ENCODE measurements at places on chromosomes 7 and 10.
A peak's percentile ranks its signal among the peaks of the same experiment; 100 is the strongest.

- no peak for DNase-seq
These were observed 489.4 kb upstream of the SORCS1 start for GRCh38 chr10:107653832-107654287.

DNA sequence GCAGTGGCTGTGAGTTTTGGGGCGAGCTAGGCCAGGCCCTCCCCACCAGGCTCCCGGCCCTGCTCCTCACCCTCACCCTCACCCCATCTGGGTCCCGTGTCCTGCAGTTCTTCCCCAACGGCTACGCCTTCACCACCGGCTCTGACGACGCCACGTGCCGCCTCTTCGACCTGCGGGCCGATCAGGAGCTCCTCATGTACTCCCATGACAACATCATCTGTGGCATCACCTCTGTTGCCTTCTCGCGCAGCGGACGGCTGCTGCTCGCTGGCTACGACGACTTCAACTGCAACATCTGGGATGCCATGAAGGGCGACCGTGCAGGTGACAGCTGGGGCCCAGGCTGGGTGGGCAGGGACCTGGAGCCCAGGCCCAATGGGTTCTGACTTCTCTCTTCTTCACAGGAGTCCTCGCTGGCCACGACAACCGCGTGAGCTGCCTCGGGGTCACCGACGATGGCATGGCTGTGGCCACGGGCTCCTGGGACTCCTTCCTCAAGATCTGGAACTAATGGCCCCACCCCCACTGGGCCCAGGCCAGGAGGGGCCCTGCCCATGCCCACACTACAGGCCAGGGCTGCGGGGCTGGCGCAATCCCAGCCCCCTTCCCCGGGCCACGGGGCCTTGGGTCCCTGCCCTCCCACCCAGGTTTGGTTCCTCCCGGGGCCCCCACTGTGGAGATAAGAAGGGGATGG, 4.9 kb downstream of the GNB2 start:
- DNase-seq, result no peak

DNA sequence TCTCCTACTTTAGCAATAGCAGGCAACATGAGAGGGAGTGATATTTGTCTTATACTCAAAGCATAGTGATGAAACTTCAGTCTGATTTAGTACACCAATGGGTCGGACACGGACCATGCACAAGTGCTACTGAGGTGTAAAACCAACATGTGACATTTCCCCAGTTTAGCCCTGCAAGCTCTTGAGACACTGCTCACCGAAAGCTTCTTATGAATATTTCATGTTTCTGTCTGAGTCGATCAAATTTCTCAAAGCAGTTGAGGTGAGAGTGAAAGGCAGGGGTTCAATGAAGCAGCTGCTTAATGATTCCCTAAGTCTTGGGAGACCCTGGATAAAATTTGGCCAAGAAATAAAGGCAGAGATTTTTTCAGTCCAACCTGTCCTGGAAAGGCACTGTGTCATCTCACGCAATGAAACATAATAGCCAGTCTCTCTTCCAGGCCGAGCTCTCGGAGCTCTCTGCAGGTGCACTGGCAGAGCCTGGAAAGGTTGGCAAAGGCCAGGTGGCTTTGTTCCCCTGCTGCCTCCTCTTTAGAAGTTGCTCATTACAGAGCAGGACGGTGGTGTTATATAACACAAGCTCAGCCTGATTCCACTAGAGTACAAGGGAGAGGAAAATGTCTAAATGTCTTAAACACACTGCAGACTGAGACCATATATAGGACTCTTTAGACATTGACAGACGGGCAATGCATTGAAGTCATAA, 33.9 kb upstream of the XPNPEP1 start:
- DNase-seq, result no peak

DNA sequence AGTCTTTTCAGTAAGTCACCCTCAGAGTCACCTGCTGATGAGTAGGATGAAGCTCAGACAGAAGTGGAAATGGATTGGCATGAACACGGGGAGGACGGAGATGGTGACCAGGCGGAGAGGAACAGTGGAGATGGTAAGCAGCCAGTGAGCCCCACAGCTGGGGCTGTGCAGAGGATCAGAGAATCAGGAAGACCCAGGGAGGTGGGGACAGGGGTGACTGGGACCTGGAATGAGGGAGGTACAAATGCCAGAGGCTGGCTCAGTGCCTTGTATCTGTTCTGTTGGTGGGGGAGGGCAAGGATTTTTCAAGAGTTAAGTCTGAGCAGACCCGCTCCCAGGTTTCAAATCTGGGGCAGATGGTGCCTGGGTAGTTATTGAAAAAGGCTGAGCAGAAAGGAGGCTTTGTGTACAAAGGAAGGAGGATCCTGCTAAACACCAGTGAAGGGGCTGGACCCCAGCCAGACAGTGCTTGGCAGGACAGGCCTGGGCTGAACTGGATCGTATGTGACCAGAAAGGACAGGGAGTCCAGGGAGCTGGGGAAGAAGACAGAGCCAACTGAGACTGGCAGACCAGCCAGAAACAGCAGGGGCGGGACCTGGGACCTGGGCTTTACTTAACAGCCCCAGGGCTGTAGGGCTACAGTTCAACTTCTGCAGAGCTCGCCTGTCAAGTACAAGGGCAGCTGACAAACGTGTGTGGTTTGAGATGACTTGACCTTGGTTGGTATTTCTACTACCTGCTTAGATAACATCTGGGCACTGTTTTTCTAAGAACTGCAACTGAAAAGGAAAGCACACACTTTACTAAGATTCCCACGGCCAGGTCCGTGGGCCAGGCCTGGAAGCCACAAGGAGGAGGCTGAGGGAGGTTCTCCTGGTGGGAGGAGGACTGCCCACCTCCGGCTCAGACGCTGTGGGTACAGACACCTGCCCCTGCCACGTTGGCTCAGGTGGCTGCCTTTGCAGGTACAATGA, 13.2 kb upstream of the FRMPD2 start:
- DNase-seq, result no peak

DNA sequence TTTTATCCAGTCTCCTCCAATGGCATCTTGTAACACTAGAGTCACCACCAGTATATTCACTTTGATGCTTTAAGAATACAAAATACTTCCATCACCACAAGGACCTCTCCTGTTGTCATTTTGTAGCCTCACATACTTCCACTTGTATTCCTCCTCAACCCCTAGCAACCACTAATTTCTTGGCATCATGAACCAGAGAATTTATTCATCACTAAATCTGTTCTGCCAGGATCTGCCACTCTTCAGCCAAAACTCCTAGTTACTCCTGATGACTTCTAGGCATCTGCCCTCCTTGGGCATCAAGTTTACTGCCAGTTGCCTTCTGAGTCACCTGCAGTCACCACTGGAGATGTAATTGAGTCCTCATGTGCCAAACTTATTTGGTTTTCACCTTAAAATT, 906.8 kb downstream of the CNTNAP2 start:
- no peak for DNase-seq

DNA sequence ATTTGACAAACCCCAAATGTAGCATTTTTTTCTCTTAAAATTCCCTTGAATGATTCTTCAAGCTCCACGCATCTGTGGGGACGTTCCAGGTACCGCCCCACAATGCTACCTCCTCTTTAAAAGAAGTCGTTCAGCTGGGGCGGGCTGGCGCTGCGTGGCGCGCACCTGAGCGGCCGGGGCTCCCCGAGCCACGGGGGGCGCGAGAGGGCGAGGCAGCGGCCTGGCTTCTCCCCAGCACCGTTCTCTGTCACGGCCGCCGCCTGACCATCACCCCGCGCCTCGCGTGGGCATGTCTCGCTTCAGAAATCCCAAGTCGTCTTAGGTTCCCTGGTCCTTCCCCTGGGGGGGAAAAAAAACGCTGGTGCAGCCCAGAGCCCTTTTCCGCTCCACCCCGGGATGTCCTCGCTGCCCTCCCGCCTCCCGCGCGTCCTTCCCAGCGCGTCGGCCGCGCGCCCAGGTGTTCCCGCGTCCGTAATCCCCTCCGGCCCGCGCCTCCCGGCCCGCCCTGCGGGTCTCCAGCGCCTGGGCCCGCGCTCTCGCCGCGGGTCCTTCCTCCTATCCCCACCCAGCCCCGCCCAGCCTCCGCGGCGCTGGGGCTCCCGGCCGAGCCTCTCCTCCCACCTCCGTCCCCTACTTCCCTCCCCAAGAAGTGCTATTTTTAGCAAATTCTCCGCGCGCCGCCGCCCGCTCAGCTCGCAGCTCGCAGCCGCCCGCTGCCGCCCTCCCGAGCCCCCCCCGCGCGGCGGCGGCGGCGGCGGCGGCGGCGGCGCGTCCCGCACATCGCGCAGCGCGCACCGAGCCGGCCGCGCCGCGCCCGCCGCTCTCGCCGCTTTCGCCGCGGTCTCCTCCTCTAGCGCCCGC, 58.7 kb upstream of the PRPS1L1 start:
- no peak for DNase-seq

DNA sequence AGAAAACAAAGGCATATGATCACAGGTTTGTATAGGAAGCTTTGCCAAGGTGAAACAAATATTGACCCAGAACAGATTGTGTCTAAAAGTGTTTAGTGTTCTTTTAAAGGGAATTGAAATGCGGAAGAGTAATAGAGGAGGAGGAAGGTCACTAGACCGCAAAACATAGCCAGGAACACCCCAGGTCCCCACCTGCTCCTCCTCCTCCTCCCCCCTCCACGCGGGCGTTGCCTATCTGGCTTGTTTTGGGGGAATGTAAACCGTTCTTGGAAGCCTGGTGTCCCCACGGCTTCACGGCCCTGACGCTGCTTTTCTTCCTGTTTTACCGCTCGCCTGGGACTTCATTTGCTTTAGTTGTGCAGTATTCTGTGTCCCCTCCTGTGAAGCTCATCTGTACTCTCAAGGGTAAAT, 81.0 kb upstream of the PFKP start:
- DNase-seq, result no peak

DNA sequence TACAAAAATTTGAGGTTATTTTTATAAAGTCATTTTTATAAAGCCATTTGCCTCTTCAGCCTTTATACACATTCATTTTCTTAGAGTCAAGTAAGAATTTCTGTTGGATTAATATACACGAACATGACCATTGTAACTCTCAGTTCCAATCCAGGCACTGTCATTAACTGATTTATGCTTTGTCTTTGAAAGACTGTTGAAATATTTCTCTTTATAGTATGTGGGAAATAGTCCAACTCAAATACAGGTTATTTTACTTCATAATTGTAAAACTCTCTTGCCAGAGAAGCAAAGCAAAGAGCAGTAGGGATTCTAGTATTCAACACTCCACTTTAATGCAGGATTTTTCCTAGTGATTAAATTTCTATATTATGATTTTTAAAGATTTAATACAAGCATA, 36.5 kb upstream of the PAPSS2 start:
- no peak for DNase-seq

DNA sequence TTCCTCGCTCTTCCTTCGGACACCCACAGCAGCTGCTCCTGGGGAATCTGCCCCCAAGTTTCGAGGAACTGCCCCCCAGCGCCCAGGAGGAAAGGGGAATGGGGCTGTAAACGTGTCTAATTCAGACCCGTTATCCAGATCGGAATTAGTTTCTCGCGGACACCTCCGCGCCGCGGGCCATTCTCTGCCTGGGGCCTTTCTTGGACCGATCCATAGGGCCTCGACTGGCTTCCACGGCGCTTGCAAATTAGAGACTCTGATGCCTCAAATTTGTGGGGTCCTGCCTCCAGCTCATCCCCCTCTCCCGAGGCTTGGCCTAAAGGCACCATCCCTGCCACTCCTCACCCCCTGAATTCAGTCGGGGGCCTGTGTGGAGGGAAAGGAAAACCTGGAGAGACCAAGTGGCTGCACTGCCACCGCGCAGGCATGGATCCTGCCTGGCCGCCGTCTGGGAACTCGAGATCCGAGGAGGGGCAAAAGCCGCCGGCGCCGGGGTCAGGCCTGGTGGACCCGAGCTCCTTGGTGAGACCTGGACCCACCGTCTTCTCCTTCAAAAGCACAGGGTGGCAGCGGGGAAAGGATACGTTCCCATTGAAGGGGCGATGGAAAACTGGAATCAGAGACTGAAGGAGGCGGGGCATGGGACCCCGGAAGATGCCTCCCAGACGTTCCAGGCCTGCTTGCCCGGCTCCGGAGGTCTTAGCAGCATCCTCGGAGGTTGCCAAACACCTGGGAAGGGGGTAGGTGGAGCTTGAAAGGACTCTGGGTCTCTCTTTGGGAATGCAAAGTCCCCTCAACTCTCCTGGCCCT, 13.7 kb downstream of the LBX1 start:
- DNase-seq, result no peak

- no peak for DNase-seq
These were observed 24.1 kb upstream of the KCNMA1 start for GRCh38 chr10:77661674-77662073.

GRCh38 chr7:91358303-91358702, 94.1 kb downstream of the FZD1 start:
- no peak for DNase-seq

GRCh38 chr7:26117142-26117807, 34.7 kb upstream of the NFE2L3 start:
- no peak for DNase-seq

GRCh38 chr10:18240185-18240882, 100.1 kb downstream of the CACNB2 start:
- no peak for DNase-seq

GRCh38 chr10:128080231-128080630, 46.0 kb downstream of the MKI67 start:
- DNase-seq, result no peak

- DNase-seq, result no peak
These were observed 104.4 kb upstream of the MACROH2A2 start for GRCh38 chr10:69948261-69948660.

- DNase-seq, result peak; percentile 52
These were observed 28.2 kb downstream of the SKIDA1 start for GRCh38 chr10:21497177-21497807.

- no peak for DNase-seq
These were observed 155.3 kb upstream of the ZMIZ1 start for GRCh38 chr10:78913219-78914059.

- no peak for DNase-seq
These were observed 345.5 kb upstream of the POM121L12 start for GRCh38 chr7:52689912-52690311.

DNA sequence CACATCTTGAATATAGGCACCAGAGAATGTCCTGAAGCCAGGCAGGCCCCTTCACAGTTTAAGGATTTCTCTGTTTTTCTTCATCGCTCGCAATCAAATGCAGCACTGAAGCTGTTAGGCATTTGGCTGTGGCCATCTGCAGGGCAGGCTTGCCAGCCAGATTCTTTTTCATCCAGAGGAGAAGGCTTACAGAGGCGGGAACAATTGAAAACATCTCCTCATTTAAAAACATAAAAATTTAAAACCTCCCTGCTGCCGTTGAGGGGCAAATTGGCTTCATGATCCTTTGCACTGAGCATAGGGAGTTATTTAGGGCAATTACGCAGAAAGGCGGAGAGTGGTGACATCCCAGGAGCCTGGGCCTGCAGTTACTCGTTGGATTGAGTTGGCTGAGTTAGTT, 500.0 kb downstream of the TYW1 start:
- no peak for DNase-seq

- DNase-seq, result no peak
These were observed 402.9 kb upstream of the GALNT17 start for GRCh38 chr7:70728872-70729552.

GRCh38 chr10:17199351-17199804, 2.1 kb downstream of the TRDMT1 start:
- peak; percentile 12 for DNase-seq

DNA sequence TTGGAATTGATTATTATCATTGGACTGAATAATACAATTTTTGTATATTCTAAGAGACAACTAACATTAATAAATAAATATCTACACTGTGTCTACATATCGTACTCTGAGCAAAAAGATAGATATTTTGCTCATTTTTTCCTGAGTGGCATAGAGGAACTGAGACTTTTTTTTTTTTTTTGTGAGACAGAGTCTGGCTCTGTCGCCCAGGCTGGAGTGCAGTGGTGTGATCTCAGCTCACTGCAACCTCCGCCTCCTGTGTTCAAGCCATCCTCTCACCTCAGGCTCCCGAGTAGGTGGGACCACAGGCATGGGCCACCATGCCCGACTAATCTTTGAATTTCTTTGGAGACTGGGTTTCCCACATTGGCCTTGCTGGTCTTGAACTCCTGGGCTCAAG, 14.0 kb downstream of the KMT2E start:
- DNase-seq, result no peak

Measured in amniotic stem cell (primary cell).